Stimulated activated CD4-positive, alpha-beta T cell treated with anti-CD3 and anti-CD28 coated beads, Interleukin-12 subunit alpha, Interleukin-12 subunit beta, amount 100 ng/mL, for 4 hours (primary cell): ENCODE measurements at places on chromosomes 6 and 20.

DNA sequence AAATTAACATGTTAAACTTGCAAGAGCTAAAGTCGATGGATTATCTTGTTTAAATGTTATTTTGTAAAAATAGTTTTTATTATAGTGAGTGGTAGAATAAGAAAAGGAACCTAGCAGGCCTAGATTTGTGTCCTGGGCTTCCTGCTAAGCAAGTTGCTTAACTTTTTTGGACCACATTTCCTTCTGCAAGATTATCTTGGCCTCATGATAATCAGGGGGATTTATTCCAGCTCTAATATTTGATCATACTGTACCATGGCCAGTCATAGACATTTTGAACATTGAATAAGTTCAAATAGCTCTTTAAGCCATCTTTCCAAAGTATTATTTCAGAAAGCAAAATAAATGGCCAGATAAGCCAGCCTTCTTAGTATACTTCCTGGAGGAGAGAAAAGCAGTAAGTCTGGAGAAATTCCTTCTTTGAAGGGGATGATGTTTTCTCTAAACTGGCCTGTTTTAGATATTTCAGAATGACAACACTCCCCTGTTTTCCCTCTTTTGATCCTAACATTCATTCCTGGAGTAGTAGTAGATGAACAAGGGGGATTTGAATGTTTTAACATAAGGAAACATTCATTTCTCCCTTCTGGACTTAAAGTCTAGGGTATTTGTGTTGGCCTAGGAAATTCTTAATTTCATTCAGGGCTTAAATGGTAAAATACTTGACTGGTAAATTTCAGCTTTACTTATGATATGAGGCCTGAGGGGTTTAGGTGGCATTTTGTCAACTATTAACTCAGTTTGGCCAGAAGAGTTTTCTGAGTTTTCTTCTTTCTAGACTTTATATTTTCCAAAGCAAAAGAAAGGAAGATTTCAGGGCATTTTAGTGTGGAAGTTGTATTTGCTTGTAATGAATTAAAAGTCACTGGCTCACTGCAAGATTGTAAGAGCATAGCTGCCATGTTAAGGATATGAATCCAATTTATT lies 108.8 kb upstream of the SCGN start:
- DNase-seq = no peak

- DNase-seq = no peak
These were observed 278.9 kb downstream of the SAMD5 start for GRCh38 chr6:147787417-147787816.

DNA sequence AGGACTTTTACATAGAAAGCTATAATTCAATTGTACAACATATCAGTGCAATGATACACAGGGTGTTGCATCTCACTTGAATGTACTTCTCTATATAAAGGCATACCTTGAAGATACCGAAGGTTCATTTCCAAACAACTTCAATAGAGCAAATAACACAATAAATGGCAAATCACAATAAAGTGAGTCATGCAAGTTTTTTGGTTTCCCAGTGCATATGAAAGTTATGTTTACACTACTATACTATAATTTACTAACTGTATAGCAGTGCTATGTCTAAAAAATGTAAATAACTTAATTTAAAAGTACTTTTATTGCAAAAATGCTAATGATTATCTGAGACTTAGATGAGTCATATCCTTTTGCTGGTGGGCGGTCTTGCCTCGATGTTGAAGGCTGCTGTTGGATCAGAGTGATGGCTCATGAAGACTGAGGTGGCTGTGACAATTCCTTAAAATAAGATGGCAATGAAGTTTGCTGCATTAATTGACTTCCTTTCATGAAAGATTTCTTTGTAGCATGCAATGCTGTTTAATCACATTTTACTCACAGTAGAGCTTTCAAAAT lies 188.8 kb downstream of the TASP1 start:
- no peak for DNase-seq

DNA sequence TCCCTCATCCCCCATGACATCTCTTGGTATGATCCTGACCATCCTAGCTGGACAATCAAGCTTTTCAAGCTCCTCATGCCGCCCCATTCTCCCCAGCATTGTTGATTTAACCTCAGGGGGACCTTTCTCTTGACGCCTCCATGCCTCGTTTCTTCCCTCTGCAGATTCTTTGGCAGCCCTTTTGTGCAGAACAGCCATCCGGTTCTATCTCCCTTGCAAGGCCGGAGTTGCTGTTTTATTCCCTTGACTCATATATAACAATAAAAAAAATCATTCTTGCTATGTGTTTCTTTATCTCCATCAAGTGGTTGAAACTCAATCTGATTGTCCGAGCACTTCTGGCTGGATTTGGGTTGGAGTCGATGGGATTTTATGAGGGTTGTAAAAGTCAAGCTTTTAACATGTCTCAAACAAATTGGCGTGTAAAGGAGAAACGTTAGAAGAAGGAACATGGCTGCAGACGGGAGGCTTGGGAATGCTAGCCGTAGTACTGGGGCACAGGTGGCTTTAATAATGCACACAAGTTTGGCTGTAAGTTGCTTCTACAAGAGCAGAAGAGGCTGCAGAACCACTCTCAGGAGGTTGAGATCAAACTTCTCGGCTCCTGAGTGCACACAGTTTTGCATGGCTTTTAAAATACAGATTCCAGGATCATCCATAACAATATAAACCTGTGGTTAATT lies 3.9 kb upstream of the SULF2 start:
- DNase-seq = no peak

DNA sequence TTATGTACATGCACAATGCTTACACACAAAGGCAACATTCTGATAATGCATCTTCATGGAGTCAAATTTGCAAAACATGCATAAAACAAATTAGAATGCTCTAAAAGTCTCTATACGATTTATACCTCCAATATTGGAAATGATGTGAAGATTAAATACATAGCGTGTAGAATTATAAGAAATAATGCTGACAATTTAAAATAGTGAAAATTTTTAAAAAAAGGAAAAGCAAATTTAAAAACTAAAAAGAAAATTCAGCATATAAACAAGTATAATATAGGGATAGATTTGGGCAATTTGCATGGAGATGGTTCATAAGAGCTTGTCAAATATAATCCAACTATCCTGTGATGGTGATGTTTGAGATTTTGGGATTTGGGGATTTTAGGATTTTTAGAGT lies 14.9 kb downstream of the TCF21 start:
- no peak for DNase-seq

GRCh38 chr6:150142097-150142669 lies 661 bp upstream of the PPP1R14C start:
- DNase-seq = no peak

- DNase-seq = no peak
These were observed 78.7 kb downstream of the TMEM170B start for GRCh38 chr6:11616200-11616611.

DNA sequence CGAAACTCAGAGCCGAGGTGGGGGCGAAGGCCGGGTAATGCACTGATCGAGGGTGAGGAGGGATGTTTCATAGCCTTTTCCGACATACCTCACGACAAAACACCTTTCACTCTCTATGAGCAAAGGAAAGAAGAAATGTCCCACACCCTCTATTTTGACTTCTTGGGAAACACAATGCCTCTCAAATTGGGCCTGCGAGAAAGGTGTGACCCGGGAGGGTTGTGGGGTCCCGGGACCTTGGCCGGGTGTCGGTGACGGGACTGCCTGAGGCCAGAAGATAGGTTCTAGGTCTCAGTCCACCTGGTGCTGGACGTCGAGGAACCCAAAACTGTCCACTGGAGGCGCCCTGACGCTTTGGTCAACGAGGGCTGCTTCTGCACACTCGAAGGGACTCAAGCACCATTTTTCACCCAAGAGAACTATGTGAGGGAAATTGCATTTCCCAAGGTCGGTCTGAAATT lies 41.1 kb upstream of the OSTM1 start:
- DNase-seq = no peak

GRCh38 chr20:19008497-19008896 lies 194.9 kb downstream of the SCP2D1 start:
- DNase-seq = no peak

- no peak for DNase-seq
These were observed 23.2 kb downstream of the HLA-DPA1 start for GRCh38 chr6:33050014-33050810.

DNA sequence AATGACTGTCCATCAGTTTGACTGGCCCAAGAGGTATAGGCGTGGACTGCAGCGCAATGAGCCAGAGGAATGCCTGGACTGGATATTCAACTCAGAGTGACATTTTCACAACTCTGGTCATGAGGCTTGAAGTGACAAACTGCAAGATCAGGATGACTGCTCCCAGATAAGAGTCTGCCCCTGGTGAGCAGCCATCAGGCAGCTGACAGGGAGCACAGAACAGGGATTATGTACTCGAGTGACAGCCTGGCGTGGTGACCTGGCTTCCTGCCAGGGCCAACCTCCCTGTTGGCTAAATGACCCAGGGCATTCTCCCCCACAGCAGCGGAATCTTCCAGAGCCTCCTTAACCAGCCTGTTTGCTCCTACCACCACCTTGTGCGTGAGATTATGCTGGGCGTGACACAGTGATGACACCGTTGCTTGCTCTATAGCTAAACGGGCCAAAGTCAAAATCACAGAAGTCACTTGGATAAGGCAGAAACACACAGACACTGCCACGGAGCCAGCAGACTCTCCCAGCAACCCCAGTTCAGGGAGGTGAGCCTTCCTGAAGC lies 209.1 kb upstream of the JARID2 start:
- no peak for DNase-seq

DNA sequence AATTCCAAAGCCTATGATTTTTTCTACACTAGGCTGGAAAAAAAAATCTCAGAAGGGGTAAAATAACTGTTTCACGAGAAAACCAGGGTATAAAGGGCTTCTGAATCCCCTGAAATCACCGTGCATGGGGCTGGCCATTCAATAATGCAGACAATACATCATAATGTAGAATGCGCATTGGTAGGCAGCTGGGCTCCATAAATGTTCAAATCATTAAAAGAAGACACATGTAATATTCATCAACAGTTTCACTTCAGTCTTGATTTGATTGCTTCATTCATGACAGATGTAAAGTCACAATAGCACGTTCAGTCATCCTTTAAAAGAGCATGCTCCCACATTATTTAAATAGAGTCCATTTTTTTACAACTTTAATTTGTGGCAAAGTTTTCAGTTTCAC lies 20.5 kb downstream of the PTCHD4 start:
- DNase-seq = no peak
